DND-41 (cell line): ENCODE measurements at places on chromosomes 1 and 21.

- DNase-seq = no peak
Observed at GRCh38 chr1:53250325-53250724, 12.0 kb upstream of the MAGOH start.

GRCh38 chr1:63116016-63116415 is 206.4 kb upstream of the FOXD3 start:
- DNase-seq = no peak

GRCh38 chr1:109299558-109300343 is 7.1 kb downstream of the MYBPHL start:
- no peak for DNase-seq

DNA sequence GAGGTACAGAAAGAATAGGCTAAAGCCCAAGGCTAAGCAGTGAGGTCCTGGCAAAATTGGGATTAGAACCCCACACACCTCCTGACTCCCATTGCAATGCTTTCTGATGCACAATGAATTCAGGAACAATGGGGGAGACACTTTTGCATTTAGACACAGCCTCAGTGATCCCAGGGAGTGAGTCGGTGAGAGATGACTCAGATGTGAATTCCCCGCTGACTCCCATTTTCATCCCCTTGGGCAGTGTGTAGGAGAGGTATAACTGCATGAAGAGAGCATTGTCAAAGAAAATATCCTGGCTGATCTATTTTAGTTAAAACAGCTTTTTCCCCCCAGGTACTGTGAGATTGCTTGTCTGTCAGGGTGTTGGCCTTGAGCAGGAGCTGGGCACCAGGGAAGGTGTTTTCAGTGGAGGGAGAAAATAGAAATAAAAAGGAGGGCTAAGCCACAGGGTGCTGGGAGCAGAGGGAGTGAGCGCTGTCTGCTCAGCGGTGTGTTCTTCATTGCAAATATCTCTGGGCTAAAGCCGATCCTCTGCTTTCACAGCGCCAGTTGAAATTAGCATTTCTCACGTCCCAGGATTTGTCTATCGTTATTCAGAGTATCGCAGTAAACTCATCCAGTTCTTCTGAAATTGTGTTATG is 247.7 kb upstream of the PTBP2 start:
- DNase-seq = no peak

GRCh38 chr21:20902998-20903397 is 95.2 kb upstream of the NCAM2 start:
- DNase-seq = no peak

DNA sequence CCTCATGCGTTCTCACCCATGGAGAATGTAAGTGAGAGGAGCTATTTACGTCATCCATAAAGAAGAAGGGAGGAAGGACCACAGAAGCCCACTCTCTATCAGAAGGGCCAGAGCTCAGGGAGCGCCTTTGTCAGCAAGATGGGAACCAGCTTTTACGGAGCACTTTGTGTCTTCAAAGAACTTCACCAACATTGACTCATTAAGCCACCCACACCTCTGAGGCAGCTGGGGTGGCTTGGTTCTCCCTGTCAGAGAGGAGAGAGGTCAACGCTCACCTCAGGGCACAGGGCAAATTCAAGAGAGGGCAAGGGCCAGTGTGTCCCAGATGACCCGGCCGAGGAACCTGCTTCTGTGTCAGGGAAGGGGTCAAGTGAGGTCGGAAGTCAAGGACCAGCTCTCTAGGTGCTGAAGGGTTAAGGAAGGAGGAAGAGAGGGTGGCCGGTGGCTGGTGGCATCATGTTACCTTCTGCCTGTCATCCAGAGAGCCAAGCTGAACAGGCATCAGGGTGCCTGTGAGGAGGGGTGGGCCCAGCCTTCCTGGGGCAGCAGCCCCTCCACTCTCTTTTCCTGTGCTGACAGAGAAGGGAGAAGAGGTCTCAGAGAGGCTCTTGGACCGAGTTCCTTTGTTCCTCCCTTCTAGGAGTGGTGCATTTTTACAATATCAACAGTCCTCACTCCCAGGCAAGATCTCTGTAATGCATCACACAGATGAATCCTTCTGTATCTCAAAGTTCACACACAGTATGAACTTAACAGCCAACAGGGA is 109.0 kb downstream of the ETS2 start:
- DNase-seq = no peak

DNA sequence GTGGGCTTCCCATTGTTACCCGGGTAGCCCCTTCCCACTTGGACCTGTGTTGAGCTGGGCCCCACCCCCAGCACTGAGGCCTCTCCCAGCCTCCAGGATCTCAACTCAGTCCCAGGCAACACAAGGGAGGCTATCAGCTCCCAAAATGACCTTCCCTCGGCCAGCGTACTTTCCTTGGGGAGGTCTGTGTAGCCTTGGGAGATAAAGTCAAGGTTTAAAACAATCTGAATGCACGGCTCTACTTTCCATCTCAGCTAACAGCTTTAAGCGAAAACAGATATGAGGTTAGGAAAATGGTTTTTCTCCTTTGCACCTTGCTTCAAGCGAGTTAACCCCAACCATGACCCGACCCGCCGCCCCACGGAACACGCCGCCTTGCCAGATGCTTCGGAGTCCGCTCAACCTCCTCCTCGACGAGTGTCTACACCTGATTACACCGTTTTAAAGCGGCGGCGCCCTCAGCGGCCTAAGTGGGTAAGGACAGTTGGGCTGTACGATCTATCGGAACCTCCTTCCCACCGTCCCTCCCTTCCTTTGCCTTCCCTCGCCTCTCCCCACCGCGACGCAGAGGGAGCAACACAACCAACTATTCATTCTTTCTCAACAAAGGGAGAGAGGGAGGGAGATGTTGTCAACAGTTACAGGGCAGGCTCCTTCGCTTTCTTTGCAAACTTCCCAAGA is 1.1 kb downstream of the BCAR3 start:
- no peak for DNase-seq
